ENCODE measurements at places on chromosomes 5 and 9. TPM values are rescaled to one million over a fixed set of nuclear protein-coding genes. Genes with fewer than 3 reads are reported as not detected.

- no peak overlapping the region for H3K4me3 ChIP-seq
- no peaks in the 10 kb centered on the region for H3K4me1 ChIP-seq
Observed at GRCh38 chr5:162558120-162558519, 490.5 kb downstream of the GABRG2 start.

GRCh38 chr9:127919253-127919815, 2.5 kb upstream of the ST6GALNAC4 start:
- no peak overlapping the region for H3K27ac ChIP-seq
- no peak overlapping the region for H3K4me3 ChIP-seq
- H3K27me3 ChIP-seq = no peaks in the 10 kb centered on the region
- DNase-seq = peak; percentile 96
- H3K36me3 ChIP-seq = no peaks in the 10 kb centered on the region

DNA sequence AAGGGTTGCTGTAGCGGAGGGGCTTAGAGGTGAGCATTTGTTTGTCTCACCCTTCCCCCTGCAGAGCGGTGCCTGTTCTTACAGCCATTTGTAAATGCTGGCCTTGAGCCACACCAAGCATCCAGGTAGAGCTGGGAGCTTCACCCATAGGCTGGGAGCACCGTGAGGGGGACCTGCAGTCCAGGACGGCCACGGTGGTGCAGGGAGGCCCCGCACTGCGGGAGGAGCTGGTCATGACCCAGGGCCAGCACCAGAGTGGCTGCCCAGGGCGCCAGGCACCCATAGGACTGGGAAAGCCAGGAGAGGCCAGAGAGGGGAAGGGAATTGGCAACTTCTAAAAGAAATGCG, 197.3 kb upstream of the ADAMTS16 start:
- H3K27ac ChIP-seq = no peak overlapping the region
- no peaks in the 10 kb centered on the region for H3K36me3 ChIP-seq
- no peak overlapping the region for H3K4me3 ChIP-seq
- H3K27me3 ChIP-seq = no peaks in the 10 kb centered on the region
- H3K4me1 ChIP-seq = no peaks in the 10 kb centered on the region

The SHOC1 gene
- 0.16 TPM for total RNA-seq

DNA sequence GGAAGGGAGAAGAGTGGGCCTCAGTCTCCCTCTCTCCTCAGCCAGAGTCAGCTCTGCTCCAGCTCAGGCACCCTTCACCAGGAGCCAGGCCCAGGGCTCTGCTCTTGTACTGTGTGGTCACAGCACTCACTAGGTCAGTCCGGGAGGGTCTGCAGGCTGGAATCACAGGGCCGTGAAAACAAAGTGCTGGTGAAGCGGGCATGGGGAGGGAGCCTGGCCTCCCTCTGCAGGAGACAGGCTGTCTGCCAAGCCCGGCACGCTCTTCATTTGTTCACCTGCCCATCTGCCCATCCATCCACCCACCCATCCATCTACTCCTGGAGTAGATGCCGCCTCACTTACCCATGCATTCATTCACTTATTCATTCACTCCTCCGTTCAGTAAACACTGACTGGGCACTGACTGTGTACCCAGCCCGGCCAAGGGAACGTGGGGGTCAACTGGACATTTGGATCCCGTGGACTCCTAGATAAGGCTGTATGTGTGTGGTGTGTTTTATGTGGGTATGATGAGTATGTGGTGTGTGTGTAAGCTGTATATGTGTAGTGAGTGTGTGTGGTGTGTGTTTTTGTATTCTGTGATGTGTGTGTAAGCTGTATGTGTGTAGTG, 3.6 kb downstream of the SPAAR start:
- H3K4me1 ChIP-seq = peaks cover 52% of the 10 kb centered on the region
- H3K27me3 ChIP-seq = no peaks in the 10 kb centered on the region
- peak; percentile 62 for DNase-seq
- H3K27ac ChIP-seq = no peak overlapping the region

The DUSP1 gene
- 172 TPM for total RNA-seq

- H3K27me3 ChIP-seq = no peaks in the 10 kb centered on the region
- H3K36me3 ChIP-seq = no peaks in the 10 kb centered on the region
- DNase-seq = no peak
Observed at GRCh38 chr5:171010816-171011215, 149.0 kb downstream of the RANBP17 start.

The RPL35 gene
- total RNA-seq = 910 TPM

DNA sequence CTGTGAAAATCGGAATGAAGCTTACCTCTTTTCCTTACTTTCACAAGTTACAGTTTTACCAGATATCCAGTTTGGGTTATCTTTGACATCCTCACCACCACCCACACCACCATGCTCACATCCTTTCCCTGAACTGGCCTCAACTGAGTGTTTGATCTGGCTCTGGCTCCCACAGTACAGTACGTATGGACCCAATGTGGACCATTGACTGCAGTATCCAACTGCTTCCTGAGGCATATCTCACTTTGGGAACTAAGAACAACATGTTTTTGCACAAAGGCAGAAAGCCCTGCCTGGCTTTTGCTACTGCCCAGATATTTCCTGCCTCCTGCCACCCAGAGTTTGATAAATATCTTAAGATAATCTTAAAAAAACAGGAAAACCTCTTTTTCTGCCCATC, 1232.0 kb upstream of the CDH18 start:
- no peaks in the 10 kb centered on the region for H3K36me3 ChIP-seq
- H3K27me3 ChIP-seq = no peaks in the 10 kb centered on the region
- H3K4me1 ChIP-seq = no peaks in the 10 kb centered on the region
- H3K27ac ChIP-seq = no peak overlapping the region

DNA sequence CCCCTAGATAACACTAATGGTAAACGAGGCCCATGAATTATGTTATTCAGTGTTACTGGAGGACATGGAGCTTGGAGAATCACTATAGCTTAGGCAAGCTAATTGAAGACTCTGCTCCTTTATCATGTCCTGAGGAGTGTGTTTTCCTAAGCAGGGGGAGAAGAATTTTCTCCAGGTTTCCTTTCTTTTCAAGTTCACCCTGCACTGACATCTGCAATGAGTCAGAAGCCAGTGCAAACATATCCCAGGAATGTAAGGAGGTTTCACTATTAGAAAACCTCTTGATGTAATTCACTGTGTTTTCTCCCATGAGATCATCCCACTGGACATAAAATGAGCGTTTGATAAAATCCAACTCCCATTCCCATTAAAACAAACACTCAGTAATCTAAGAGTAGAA, 75.6 kb downstream of the DMRT2 start:
- H3K4me3 ChIP-seq = no peak overlapping the region
- H3K36me3 ChIP-seq = no peaks in the 10 kb centered on the region
- no peak overlapping the region for H3K27ac ChIP-seq
- DNase-seq = peak; percentile 60
- no peaks in the 10 kb centered on the region for H3K4me1 ChIP-seq

- H3K27me3 ChIP-seq = no peaks in the 10 kb centered on the region
- DNase-seq = no peak
- H3K4me1 ChIP-seq = no peaks in the 10 kb centered on the region
- H3K36me3 ChIP-seq = peaks cover 45% of the 10 kb centered on the region
Observed at GRCh38 chr5:133983674-133984073, 15.2 kb upstream of the C5orf15 start.

- H3K4me3 ChIP-seq = peak overlapping the region; percentile 99
- DNase-seq = no peak
- H3K36me3 ChIP-seq = no peaks in the 10 kb centered on the region
- H3K4me1 ChIP-seq = peaks cover 2% of the 10 kb centered on the region
- H3K27ac ChIP-seq = no peak overlapping the region
Observed at GRCh38 chr5:90530736-90531487, 1.5 kb upstream of the LYSMD3 start.

Data from kidney (tissue), 22 donors.